Posterior vena cava (tissue), 2 donors: ENCODE measurements at places on chromosomes 11 and 22. TPM values are rescaled to one million over a fixed set of nuclear protein-coding genes. Genes with fewer than 3 reads are reported as not detected.

- no peak for DNase-seq
These were observed 10.5 kb upstream of the PHOX2A start for GRCh38 chr11:72254299-72254993.

- DNase-seq = no peak
These were observed 234.7 kb downstream of the BRD1 start for GRCh38 chr22:49592780-49593501.

The OLFML1 gene
- total RNA-seq = 35.0 TPM

The FBLN1 gene
- total RNA-seq = 1,210 TPM

DNA sequence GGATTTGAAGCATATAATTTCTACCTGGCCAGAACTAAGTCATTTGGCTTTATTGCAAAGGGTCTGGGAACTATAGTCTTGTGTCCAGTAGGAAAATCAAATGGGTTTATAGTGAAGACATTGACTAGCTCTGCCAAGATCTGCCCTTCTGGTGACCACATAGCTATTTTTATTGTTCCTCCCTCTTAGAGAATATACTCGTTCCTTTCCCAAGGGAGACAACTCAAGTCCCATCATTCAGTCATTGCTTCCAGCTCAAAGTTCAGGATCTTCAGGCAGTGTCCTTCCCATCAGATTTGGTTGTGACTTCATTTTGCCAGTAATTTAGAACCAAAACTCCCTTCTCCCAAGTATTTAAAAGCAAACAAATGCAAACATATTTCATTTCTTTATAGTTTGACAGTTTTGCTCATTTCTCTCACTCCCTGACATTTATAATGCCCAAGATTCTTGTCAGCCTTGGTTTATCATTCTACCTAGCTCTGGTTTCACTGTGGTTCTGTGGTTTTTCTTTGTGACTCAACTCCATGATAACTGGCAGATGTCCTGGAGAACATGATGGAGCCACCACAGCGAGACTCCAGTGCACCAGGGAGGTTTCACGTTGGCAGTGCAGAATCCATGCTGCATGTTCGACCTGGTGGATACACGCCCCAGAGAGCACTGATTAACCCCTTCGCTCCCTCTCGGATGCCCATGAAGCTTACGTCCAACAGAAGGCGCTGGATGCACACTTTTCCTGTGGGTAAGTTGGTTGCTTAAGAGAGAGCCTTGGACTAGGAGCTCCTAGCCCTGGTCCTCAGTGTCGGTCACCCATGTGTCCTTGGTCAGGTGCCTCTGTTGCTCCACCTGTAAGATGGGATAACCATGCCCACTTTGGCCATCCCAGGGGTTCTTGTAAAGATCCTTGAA, 64.9 kb downstream of the DEPDC5 start:
- DNase-seq = no peak

DNA sequence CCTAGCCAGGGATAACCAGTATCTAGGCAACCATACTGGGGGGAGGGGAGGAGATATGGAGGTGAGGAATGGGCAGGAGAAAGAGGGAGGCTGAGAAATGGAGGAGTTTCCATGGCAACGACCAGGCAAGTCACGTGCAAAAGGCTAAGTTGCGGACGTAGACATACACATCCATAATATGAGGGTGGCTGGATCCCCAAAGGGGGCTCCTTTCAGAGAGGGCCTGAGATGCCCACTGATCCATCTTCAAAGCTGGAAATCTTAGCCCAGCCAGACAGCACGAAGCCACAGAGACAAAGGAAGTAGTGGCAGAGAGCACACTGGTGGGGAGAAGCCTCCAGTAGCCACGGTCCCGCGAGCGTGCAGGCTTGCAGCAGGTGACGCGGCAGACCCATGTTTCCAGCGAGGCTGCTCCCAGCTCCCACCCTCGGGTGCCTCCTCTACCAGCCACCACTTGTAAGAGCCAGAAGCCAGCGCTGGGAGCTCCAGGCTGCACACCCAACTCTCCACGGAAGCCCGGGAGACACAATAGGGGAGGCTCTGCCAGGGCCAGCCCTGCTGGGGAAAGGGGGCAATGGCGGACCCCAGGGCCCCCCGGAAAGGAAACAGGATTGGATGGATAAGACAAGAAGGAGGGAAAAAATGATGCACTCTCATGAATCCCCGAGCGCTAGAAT, 938 bp downstream of the FXYD6 start:
- peak; percentile 68 for DNase-seq

The C1QTNF4 gene
- 2.0 TPM for total RNA-seq

- DNase-seq = no peak
These were observed 65.7 kb upstream of the NAV2 start for GRCh38 chr11:19646921-19647320.

DNA sequence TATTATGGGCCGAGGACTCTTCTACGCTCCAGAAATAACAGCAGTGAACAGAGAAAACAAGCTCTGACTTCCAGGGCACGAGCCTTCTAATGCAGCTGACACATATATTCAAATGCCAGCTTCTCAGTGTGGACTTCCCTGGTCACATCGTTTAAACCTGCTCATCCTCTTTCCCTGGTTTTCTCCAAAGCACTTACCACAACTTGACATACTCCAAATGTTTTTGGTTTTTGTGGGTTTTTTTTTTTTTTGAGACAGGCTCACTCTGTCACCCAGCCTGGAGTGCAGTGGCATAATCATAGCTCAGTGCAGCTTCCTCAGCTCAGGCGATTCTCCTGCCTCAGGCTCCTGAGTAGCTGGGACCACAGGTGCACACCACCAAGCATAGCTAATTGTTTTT, 105.5 kb downstream of the MICAL3 start:
- no peak for DNase-seq

- no peak for DNase-seq
These were observed 2.4 kb downstream of the FADS2 start for GRCh38 chr11:61830237-61831105.

DNA sequence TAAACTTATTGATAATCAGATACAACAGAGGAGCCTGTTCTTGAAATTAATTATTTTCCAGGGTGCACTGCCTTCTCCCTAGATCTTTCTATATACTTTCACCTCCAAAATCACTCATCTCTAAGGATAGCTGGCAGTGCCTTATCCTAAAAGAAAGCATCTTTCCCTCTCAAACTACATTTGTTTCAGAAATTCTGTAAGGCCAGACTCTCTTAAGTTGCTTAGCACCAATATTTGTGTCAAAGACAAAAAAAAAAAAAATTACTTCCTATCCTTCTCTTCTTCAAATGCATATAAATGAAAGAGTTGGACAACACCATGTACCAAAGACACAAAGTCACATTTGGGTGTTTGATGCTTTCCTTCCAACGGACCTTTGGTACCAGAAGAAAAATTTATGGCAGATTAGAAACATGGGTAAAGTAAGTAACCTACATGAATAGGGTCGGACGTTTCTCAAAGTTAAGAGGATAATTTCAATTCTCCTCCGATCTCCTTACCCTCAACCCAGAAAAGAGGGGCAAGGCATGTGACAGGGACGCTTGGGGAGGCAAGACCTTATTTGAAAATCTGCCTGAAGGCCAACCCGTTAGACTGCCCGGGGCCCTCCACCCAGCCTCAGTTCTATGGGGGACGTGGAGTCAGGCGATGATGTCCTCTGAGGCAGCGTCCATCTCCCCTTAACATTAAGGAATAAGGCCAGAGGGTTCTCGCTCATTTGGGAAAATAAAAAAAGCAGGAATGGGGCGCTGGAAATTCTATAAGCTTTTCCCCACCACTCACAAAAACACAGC, 66.3 kb downstream of the ETS1 start:
- no peak for DNase-seq

GRCh38 chr22:45823336-45823735, 151.7 kb downstream of the ATXN10 start:
- DNase-seq = no peak

GRCh38 chr11:34332524-34332923, 25.3 kb downstream of the ABTB2 start:
- DNase-seq = no peak

The APOL5 gene
- total RNA-seq = not detected

The CECR2 gene
- total RNA-seq = 0.24 TPM

DNA sequence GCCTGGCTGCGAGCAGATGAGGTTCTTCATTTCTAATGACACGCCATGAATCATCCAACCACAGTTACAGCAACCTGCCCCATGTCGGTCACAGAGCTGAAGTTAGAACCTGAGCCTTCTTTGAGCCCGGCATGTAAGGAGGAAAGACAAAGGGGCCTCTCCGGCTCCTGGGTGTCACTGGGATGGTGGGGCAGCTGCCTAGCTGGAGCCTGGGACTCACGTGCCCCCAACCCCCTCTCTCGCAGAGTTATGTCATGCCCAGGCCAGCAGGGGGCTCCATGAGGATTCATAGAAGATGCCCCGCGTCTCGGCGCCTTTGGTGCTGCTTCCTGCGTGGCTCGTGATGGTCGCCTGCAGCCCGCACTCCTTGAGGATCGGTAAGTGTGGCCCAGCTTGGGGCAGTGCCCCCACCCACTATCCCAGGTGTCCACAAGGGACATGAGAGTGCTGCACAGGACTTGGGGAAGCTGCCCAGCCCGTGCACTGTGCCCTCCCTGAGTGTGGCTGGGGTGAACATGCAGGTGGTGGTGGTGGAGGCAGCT, 148.5 kb downstream of the GRIK4 start:
- DNase-seq = no peak

DNA sequence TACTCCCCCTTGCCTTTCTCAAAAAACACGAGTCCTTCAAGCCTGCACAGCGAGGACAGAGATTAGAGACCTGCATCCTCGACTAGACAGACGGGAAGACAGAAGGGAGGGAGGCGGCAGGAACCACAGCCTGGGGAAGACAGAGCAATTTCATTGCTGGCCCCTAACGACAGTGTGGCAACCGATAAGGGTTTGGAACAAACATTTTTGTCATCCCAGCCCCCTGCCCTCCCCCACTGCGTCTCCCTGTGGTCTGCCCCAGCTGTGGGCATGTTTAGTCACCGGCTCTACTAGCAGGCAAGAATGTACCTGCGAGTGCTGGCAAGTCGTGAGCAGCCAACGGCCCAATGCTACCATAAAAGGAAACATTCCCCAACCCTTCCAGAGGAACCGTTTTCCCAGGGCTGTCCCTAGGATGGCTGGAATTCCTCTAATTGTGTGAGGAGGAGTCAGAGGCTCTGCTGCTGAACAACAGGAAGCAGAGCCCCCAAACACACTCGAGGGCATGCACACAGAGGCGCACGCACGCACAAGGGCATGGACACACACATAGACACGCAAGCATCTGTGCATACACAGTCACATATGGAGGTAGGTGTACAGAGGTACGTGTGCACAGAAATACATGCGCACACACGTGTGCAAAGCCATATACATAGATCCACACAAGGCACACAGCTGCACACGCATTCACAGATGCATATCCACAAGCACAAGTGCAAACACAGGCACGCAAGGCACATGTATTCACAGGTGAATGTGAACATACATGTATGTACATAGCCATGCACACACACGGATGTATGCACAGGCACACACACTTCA, 58.3 kb downstream of the MYH9 start:
- DNase-seq = peak; percentile 93

DNA sequence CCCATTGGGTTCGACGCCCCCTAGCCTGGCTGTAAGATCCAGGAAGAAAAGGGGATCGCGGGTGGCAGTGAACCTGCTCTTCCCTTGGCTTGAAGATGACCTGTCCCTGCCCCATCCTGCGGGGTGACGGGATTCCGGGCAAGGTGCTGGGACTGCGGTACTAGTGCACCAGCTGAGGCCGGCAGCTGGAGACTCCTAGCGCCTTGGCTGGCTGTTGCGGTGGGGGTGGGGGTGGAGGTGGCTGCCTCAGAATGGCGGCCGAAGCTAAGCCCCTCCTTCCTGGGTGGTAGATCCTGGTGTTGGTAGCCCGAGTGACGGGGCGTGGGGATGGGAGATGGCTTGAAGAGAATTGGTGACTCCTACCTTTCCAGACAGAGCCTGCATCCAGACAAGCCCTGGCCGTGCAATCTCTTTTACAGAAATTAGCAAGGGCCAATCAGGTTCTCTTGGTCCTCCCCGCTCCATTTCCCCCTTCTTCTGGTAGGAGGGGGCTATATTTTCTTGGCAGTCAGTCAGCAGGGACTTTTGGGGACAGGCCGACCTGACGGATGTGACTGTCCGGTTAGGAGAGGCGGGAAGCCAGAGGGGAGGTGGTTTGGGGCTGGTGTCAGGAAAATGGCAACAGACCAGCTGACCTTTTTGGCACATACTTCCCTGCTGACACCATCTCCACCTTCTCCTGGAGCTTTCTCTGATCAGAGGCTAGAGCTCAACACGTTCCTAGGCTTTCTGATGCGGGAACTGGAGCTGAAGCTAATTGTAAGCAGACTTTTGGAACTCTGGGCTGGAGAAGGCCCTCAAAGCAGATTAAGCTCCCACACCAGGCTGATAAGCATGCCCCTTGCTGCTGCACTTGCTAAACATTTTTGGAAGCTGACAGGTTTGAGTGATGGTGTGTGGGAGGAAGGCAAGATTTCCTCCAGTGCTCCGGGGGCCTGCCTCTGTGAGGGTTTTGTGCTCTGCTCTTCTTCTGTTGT, 2.0 kb downstream of the NAV2 start:
- peak; percentile 86 for DNase-seq

GRCh38 chr22:37048133-37048532, 3.4 kb upstream of the KCTD17 start:
- no peak for DNase-seq

- no peak for DNase-seq
These were observed 7.2 kb upstream of the BID start for GRCh38 chr22:17781319-17782031.

DNA sequence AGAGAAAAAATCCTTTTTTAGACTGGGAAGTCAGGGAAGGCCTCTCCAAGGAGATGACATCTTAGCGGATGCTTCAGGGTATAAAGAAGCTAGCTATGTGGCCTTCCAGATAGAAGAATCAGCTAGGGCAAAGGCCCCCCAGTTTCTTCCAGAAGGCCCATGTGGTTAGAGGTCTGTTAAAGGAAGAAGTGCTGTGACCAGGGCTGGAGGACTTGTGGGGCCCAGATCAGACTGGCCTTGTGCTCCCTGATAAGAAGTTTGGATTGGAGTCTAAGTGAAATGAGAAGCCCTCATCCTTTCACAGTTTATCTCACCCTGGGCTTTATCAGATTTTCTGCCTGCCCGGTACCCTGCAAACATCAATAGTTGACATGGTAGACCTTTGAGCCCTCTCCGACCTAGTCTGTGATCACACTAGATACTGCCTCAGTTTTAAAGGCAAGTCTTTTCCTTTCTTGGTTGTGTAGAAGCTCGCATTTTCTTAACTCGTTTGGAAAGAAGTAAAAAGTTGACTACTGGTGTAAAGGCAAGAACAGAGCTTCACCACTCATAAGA, 7.8 kb downstream of the AMPD3 start:
- no peak for DNase-seq

DNA sequence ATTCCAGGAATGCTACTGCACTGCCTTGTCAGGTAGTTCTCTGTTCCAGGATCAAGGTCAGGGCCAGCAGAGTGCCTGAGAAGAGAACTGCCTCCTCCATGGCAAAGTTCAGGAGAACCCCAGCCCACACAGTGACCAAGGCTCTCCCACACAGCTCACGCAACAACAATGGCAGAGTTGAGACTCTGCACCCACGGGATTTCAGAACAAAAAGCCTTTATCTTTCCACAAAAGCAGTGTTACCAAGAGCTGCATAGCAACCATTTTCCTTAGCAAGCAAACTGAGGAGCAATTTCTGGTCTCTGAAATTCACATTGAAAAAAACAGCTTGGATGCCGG, 11.1 kb downstream of the PLAAT3 start:
- DNase-seq = peak; percentile 23
